ENCODE measurements at places on chromosomes 16 and 17. TPM values are rescaled to one million over a fixed set of nuclear protein-coding genes. Genes with fewer than 3 reads are reported as not detected.

The KRT28 gene
- not detected for total RNA-seq

The YBX2 gene
- 0.15 TPM for total RNA-seq

The GRIN2A gene
- total RNA-seq, result 2.7 TPM

GRCh38 chr17:74922694-74923537, at the start of gene USH1G:
Gene USH1G, minus strand, starts transcription at chr17:74923255. Its CDS starts 182 bp downstream, at chr17:74923073.
- no peak for DNase-seq

DNA sequence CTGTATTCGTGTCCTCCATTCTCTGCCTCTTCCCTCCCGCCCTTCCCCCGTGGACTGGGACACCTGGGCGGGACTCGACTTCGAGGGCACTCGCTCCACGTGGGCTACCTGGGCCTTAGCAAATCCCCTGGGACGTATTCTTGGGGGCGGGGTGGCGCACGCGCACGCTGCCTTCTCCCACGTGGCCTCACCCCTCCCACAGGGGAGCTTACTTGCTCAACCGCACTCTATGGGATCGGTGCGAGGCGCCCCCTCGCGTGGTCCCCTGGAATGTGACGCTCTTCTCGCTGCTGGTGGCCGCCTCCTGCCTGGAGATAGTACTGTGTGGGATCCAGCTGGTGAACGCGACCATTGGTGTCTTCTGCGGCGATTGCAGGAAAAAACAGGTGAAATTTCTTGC, 3.5 kb downstream of the VMO1 start:
- DNase-seq, result no peak

DNA sequence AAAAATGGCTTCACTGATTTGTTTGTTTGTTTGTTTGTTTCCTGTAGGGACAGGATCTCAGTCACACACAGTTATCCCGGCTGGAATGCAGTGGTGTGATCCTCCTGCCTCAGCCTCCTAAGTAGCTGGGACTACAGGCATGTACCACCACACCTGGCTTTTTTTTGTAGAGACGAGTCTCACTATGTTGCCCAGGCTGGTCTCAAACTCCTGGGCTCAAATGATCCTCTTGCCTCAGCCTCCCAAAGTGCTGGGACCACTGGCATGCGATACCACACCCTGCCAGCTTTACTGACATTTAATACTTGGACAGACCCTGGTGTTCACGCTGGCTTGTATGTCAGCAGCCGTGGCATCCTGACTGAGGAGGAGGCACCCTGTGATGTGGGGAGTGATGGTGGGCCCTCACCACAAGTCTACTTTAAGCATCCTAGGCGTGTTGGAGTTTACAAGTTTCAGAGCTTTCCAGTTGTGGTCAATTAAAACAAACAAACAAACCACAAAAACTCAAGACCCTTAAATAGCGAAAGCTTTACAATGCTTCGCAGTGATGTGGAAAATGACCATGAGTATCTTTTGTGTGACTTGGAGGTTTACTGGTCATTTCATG, 5.1 kb downstream of the ABCA3 start:
- DNase-seq, result no peak

DNA sequence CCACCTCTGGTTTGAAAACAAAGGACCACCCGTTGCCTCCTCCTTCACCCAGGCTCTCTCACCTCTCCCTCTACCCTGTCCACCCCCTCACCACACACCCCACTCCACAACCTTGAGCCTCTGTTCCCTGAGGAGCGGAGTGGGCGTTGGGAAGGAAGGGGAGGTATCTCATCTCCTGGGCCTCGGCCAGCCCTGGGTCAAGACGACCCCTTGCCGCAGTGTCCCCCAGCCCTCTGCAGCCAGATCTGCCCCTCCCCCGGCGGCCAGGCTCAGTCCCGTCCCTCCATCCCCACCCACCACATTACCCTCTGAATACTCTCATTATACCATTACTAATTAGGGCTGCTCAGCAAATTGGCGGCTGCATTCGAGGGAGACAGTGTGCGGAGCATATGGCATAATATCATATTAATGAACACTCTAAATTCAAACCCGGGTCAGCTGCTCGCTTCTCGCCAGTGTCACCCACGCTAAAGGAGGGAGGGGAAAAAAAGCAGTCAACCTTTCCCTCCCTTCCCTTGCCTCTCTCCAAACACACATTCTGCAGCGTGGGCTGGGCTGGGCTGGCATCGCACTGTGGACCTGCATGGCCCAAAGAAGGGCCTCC, 123.2 kb upstream of the LHX1 start:
- no peak for DNase-seq

DNA sequence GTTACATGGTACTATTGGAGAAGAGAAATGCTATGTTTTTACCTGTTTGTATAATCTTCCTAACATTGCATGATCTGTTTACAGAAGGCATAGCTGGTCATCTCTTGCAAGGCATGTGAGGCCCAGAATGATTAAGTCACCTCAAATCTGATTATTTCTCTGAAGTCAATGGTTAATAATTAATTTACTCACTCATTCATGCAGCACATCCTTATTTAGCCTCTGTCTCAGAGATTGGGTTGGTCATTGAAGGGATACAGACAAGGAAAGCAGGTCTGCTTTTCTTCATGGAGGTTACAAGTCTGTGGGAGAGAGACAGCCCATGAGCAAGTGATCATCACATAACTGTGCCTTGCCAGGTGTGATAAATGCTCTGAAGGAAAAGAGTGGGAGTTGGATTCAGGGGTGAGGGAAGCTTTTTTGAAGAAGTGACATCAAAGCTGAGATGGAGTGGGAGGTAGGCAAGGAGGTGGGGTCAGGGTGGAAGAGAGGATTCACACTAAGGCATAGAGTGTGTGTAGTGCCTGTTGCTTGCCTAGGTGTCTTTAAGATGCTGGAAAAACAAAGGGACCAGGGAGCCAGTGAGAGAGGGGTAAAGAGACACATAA, 16.3 kb upstream of the RBFOX1 start:
- no peak for DNase-seq

DNA sequence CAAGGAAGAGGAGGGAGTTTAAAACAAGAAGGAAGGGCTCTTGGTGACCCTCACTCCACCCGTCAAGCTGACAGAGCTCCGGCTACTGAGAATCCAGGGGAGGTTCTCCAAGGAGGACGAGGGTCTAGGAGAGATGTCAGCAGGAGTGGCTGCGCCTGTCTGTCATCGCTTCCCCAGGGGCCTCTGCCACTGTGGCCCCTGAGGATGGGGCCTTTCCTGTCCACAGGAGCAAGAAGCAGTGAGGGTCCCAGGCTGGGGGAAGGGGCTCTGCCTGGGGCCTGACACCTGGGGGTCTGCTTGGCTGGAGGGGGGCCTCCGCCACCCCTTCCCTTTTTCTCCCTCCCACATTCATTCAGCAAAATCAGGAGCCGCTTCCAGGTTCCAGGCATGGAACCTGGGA, 66.5 kb upstream of the TNRC6C start:
- DNase-seq, result no peak

GRCh38 chr16:81505011-81505661, 60.5 kb downstream of the CMIP start:
- DNase-seq, result no peak

- DNase-seq, result no peak
These were observed 13.0 kb upstream of the TMEM92 start for GRCh38 chr17:50261051-50261915.

DNA sequence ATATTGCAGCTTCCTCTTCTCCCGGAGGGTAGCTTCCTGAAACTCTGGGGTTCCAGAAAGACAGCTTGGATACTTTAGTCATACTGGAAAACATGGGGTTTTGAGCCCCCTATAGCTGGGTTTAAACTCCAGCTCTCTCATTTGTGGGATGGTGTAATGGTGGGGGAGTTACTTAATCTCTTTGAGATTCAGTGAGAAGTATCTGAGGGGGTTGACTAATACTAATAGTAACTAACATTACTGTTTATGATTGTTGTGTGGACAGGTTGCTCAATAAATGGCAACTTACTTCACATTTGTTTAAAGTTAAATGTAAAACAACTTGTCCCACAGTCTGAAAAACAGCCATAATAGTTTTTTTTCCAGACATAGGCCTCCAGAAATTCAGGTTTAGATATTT, 5.1 kb upstream of the SUZ12 start:
- no peak for DNase-seq

All from Daoy (cell line).